ENCODE measurements at places on chromosomes 11 and 22. TPM values are rescaled to one million over a fixed set of nuclear protein-coding genes. Genes with fewer than 3 reads are reported as not detected.

SSH3 gene
- 22.8 TPM for polyA plus RNA-seq

RPL27A gene
- polyA plus RNA-seq = 1,575 TPM

LRRC56 gene
- polyA plus RNA-seq = 3.5 TPM

CPT1A gene
- polyA plus RNA-seq = 43.0 TPM

LUZP2 gene
- polyA plus RNA-seq = 1.7 TPM

MS4A13 gene
- not detected for polyA plus RNA-seq

KREMEN1 gene
- 22.3 TPM for polyA plus RNA-seq

EHBP1L1 gene
- 19.0 TPM for polyA plus RNA-seq

MYH9 gene
- polyA plus RNA-seq = 263 TPM

PITPNB gene
- 79.5 TPM for polyA plus RNA-seq

SLC25A18 gene
- polyA plus RNA-seq = 1.5 TPM

MMP20 gene
- not detected for polyA plus RNA-seq

ASCL2 gene
- polyA plus RNA-seq = 1.7 TPM

PDE2A gene
- polyA plus RNA-seq = 13.6 TPM

MUC6 gene
- polyA plus RNA-seq = 26.8 TPM

Measured in left kidney (tissue), 8 donors.